Common myeloid progenitor, CD34-positive (primary cell): ENCODE measurements at places on chromosomes 11 and 22.

DNA sequence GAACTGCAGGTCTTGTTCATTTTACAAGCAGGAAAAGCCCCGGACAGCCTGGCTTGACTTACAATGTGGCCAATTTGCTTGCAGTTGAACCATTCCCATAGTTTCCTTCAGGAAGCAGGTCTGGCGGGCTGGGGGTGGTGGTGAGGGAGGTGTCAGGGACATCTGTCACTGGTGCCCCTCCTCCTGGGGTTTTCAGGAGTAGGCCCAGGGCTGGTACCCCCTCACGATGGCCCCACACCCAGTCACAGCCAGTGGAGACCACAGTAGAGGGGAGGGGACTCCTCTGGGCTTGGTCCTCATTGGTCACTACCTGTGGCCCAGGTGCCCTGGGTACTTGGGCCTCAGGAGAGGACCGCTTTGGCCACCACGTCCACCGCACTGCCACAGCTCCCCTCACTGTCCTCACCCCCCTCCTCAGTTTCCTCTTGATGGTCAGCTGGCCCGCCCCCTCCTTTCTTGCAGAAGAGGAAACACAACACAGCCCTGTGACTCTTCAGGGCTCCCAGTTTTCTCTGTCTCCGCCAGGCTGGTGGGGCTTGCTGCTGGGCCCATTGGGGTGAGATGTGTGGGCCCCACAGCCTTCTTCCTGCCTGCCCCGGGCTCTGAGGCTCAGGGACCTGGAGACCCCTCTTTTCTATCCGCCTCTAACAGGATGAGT is 39.8 kb upstream of the SHISAL1 start:
- DNase-seq, result no peak

DNA sequence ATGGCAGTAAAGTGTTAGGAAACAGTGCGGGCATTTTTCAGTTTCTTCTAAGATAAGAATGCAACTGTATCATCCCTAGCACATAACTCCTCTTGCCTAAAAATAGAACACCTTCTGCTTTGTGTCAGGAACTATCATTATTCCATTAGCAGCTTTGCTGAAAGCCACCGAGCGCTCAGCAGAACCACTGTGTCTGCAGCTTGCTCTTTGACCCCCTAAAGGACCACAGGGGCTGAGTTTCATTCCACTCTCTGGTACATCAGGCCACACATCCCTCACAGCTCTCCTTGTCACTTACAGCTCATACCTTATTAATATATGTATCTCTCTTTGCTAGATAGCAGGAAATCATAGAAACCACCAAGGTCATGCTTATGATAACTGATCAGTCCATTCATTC is 360.2 kb downstream of the KCNA4 start:
- DNase-seq, result no peak

GRCh38 chr11:133919330-133920108 is 37.2 kb downstream of the IGSF9B start:
- DNase-seq, result no peak

DNA sequence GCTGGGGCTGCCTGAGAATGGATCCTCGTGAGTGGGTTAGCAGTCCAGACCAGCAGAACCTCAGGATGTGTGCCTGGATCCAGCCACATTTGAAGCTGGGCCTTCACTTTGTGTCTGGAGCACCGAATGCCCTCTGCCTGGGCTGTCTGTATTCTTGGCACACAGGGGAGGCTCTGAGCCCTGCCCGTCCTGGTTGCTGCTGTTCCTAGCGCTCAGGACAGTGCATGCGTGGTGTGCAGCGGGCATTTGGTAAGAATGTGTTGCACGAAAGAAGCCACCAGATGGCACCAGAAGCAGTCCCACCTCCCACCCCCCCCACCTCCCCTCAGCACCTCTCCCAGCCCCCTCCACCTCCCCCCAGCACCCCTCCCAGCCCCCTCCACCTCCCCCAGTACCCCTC is 4.1 kb upstream of the MAPK11 start:
- peak; percentile 64 for DNase-seq

DNA sequence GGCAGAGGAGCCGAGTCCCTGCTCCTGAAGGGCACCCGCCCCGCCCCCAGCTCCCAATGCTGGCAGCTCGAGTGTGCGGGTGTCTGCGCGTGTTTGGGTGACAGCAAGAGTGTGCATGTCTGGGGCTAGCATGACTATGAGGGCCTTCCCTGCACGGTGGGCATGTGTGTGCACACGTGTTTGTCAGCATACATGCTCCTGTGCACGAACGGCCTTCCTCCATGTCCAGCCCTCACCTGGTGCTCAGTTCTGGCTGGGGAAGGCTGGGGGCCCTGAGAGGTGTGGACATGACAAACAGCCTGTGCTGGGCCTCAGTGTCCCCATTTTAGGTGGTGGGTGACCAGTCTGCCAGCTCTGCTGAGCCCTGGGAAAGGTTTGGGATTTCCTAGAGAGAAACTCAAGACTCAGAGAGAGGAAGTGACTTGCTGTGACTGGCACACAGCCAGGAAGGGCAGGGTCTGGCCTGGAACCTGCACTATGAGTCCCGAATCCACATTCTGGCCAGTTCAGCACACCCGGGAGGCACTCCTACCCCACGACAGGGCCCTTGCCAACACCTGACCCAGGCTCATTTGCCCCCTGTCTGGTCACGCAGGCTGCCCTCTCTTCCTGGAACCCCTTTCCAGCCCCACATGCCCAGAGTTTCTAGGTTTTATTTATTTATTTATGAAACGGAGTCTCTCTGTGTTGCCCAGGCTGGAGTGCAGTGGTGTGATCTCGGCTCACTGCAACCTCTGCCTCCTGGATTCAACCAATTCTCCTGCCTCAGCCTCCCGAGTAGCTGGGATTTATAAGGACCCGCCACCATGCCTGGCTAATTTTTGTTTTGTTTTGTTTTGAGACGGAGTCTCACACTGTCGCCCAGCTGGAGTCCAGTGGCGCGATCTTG is 3.3 kb upstream of the SHISA8 start:
- DNase-seq, result peak; percentile 81
